ENCODE measurements at places on chromosomes 5 and 9.
A peak's percentile ranks its signal among the peaks of the same experiment; 100 is the strongest.

DNA sequence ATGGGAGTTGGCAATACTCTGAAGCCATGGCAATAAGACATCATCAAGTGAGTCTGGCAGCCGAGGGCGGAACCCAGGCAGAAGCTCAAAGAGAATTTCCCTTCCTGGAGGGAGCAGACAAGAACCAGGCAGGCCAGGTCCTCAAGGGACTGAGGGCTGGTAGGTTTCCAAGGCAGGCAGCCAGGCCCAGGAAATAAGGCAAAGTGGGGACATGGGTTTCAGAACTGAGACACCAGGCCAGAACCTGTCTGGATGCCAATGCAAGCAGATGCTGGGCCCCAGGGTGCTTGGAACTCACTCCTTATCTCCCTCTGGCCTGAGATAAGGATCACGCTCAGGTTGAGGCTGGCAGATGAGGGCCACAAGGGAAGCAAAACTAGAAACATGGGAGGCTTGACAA lies 8.9 kb downstream of the TSSK1B start:
- DNase-seq: no peak

- DNase-seq: peak; percentile 35
These were observed 363.3 kb upstream of the RPS23 start for GRCh38 chr5:82641331-82642003.

DNA sequence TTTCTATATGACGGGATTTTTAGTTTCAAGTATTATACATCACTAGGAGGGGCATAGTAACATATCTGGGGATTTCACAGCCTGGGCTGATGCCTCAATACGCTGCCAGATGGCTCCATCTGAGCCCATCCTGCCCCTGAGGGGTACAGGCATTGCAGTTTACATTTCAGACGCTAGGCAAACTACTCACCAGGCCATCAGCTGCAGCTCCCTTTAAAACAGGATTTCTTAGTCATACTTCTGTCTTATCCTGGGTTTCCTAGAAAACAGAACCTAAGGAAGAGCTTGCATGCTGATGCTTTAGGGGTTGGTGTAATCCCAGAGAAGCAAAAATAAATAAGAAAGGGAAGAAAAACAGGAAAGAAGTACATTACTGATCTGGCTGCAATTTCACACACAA lies 372.8 kb upstream of the PIK3R1 start:
- no peak for DNase-seq

- no peak for DNase-seq
These were observed 188.1 kb downstream of the RFX3 start for GRCh38 chr9:3337515-3338225.

DNA sequence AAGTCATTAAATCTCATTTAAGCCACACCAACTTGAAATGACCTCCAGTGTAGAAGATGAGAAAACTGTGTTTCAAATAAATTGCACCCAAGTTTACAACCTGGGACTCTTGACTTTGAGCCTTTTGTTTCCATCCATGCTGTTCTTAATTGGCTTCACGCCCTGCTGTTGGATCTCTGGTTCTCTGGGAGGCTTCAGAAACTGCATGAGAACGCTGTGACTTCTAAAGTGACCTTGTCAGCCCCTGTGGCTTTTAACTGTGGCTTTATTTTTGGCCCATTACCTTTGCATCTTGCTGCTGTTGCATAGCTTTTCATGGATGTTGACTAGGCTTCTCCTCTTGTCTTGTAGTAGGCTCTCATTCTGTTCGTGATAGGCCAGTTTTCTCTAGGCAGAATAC lies 29.3 kb downstream of the TNFAIP8 start:
- no peak for DNase-seq

GRCh38 chr5:111676926-111677415 lies 80.0 kb downstream of the NREP start:
- no peak for DNase-seq

All from NCI-H187 treated with DMSO at 0.1 percent for 48 hours (cell line).